ENCODE measurements at places on chromosomes 12 and 14.
A peak's percentile ranks its signal among the peaks of the same experiment; 100 is the strongest.

GRCh38 chr14:50396631-50397389, at the start of gene CDKL1:
Gene CDKL1 (minus strand): TSS chr14:50396881. CDS start chr14:50395868, 1,013 bp downstream.
- DNase-seq, result peak; percentile 83

GRCh38 chr12:58367041-58367440, 425.7 kb downstream of the ATP23 start:
- no peak for DNase-seq

DNA sequence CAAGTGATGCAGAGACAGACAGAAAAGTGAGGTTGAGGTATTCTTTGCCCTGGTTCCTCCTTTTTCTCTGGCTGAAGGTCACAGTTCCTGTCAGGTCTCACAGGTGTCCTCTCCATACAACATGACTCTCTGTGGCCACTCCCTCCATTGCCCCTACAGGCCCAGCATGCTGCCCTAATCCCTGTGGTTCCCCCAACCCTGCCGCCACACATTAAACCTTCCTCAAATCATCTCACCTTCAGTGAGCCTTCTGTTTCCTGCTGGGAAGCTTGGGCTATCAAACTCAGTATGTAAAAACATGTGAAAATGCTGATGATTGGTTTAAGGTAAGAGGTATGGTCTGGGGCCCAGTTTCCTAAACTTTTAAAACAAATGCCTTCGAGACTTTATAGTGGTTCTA, 159.0 kb upstream of the E2F7 start:
- DNase-seq, result no peak

DNA sequence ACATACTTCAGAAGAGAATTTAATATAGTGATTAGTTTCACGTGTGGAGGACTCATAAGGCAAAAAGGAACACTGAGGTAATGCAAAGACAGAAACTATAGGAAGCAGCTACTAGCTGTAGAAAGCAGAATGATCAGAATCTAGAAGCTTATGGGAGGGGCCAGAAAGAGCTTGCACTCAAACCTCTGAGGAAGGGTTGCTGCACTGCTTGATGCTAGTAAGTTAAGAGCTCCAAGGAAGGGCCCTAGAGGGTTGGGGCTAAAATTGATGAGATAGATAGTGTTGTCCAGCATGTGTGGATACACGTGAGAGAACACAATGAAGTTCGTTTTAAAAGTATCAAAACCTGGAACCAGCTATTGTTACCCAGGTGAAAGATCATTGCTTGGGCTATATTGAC, 311.1 kb downstream of the SLC6A15 start:
- no peak for DNase-seq

DNA sequence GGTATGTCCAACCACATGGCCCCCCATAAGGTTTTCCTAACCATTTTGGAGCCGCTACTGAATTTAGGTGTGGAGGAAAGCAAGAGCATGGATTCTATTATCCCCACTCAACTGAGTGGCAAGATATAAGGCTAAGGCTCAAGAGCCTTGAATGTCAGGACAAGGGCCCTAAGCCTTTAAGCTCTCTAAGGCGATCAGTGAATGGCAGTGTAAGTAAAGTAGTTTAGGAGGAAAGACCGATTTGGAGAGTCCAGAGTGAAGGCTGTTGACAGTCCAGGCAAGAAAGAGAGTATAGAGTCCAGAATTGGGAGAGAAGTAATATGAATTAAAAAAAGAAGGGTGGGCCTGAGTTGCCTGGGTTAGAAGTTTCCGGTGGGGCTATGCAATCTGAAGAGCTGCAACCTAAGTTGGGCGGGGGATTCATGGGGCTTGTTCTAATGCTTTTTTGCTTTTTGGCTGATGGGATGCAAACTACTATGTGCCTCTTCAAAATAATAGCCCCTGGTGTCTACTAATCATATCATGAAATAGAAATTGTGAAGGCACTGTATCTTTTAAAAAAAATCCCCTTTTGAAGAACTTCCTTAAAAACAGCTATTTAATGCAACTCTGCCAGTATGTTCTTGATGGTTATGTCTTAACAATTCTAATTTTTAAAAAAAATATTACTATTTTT, at the start of gene SPIC:
TSS of gene SPIC (plus strand) at position 626 of the 676 bp plus-strand sequence. CDS start 1,569 bp downstream, outside the sequence.
- no peak for DNase-seq

DNA sequence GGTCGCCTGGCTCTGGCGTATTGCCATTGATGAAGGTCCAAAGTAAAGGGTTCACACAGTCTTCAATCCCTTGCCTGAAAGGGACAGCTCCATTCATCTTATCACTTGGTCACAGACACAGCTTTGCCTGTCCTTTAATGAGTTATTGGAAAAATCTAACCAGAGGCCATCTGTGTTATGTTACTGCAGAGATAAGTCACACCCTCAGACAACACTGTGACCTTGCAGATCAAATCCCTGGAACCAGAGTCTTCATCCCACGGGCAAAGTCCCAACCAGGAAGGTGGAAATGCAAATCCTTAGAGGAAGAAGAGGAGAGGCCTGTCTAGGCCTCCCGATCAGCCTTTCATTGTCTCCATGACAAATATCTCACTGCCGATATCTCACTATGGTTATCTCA, 68.3 kb upstream of the SCN8A start:
- no peak for DNase-seq

DNA sequence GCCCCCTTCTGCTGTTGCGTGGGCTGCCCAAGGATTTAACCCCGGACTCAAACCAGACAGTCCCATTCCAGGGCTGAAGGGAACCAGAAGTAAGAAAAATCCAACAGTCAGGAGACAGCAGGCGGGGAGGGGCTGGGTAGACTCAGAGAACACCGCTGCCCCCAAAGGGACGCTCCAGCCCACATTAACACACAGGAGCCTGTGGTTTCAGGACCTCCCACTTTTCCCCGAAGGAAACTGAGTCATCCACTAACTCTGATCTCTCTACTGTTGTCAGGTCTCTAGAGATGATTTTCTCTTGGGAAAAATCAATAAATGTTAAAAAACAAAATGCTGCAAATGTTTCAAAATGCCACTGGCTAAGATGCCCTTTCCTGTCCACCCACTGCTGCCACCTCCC, 41.6 kb downstream of the FBXO21 start:
- DNase-seq, result no peak

DNA sequence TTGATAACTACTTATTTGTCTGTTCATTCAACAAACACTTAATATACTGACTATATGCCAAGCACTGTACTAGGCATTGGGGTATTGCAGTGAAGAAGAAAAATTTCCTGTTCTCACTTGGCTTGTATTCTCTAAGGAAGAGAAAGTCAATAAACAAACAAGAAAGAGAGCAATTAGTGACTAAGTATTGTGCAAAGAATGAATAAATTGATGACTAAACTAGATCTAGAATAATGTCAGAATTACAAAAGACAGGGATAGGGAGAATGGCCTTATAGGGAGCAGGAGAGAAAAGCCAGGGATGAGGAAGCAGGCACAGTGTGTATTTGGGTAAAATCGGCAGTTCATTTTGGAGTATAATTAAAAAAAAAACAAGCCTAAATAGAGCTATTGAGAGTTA, 4.2 kb upstream of the LIN7A start:
- no peak for DNase-seq

DNA sequence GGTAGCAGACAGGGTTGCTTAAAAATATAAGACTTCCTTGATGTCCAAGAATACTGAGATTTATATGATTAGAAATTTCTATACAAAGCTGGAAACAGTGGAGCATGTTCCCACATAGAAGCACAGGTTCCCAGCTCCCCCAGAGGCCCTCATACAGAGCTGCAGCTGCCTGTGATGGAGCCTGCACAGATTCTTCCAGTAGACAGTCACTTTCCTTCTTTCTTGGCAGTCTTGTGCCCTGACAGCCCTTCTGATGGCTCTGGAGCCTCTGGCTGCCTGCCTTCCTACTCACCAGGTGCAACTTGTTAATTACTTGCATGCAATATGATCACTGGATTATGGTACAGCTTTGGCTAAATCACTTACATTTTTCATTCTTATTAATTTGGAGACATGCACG, 44.4 kb downstream of the BICD1 start:
- no peak for DNase-seq

GRCh38 chr12:19872621-19873540, 433.6 kb downstream of the AEBP2 start:
- DNase-seq, result no peak

- peak; percentile 93 for DNase-seq
These were observed 77.5 kb downstream of the PHLDA1 start for GRCh38 chr12:75954041-75954440.

- no peak for DNase-seq
These were observed 77.3 kb downstream of the GLT1D1 start for GRCh38 chr12:128930606-128931005.

DNA sequence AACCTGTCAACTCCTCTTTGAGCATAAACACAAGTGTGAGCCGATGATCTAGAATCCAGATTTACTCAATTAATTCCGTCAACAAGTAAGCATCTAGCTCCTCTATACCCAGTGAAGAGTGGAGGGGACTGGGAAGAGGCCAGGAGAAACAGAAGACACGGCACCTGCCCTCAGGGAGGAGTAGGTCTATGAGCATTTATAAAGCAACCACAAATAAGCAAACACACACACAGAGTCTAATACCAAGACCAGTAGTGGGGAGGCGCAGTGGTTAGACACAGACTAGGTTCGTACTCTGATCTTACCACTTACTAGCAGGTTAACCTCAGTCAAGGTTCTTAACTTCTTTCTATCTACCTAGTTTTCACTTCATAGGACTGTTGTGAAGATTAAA, 5.9 kb upstream of the FOXN3 start:
- no peak for DNase-seq

DNA sequence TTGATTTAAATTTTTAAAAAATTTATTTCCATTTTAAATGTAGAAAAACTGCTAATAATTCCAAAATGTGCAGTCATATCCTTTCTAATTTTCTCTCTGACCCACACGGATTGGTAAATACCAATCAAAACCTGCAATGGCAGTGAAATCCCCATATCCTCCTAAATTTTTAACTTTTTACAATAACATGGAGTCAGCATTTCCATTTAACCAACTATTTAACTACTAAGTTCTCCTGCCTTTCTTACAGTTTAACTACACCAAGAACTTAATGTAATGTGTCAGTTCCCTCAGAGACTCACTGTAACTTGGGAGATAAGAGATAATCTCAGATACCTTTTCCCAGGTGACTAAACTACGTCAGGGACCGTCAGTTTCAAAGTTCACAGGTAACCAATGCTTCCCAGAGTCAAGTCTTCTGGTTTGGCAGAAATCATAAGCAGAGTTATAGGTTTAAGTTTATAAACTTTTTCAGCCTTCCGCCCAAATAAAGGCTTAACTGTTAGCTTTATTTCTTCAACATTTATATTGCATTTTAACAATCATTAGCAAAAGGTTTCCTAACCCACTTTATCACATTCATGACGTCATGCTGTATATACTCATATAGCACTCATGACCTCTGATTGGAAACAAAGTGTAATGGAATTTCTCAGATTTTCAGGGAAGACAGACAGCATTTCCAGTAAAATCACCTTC, 7.6 kb downstream of the KRAS start:
- DNase-seq, result peak; percentile 38

DNA sequence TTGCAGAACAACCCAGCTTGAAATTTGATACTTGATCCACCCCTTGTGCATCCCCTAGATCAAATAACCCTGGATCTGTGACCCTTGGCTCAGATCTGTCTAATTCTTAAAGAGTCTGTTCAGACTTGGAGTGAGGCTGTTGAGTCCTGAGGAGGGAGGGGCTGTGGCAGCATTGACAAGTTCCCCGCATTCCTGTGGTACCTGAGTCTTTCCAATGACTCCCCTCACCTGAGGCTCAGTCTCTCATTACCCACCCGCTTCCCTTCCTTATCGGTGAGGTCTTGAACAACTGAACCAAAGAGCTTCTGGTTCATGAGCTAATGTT, 16.1 kb upstream of the HDAC7 start:
- DNase-seq, result no peak

- no peak for DNase-seq
These were observed 336.4 kb upstream of the NAV3 start for GRCh38 chr12:77494296-77494695.

DNA sequence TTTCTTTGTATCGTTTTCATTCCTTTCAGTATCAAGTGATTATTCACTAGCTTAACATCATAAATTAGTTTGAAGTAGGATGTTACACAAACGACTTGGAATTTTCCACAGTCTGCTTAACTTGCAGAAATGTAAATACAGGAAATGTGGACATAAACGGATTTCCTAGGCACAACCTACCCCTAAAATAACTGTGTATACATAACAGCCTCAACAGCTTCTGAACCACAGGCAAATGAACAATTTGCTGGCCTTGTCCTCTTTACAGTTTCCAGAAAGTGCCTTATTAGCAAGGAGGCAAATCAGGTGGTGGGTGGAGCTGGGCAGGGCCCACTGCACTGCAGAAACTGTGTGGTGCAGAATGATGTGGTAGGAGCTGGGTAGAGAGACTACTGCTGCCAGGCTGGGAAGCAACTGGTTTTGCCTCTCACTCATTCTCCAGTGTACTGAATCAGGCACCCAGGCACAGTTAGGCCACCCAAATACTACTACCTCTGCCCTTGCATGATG, 14.1 kb downstream of the DRAM1 start:
- peak; percentile 99 for DNase-seq

GRCh38 chr12:81968421-81968820, 209.3 kb upstream of the PPFIA2 start:
- DNase-seq, result no peak

GRCh38 chr12:32983968-32984367, 87.4 kb upstream of the PKP2 start:
- no peak for DNase-seq

DNA sequence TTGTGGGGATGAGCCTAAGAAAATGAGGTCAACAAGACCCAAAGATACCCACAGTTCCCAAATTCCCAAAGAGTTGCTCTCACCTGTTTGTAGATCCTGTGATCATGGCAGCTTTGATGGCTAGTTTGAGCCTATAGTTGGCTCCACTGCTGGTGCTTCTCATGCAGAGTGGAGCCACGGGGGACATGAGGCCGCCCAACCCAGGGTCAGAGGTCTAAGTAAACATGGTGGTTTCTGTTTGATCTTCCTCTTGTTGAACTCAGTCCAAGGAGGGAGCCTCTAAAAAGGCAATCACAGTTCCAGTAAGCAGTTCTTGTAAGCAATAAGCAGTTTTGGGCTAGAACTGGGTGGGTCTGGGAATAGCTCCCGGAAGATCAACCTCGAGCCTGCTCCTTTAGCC, 125.6 kb upstream of the DHRS4 start:
- peak; percentile 30 for DNase-seq

DNA sequence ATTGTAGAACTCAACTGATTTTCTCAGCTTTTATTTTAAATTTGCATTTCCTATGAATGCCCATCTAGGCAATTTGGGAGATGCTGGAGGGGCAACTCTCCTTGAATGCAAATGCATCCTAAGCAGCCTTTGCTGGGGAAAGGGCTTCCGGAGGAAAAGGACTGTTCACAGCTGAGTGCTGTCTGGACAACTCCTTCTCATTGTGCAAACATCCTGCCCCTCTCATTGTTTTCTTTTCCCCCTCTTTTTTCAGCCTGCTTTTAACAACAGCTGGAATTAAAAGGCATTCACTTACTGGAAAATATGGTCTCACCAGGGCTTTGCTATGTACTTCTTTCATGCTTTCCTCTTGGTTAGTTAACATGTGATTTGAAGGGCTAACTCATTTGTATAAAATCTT, 397.8 kb downstream of the FUT8 start:
- no peak for DNase-seq

GRCh38 chr14:105941226-105942166, 415.1 kb downstream of the TMEM121 start:
- DNase-seq, result no peak

- peak; percentile 55 for DNase-seq
These were observed 51.6 kb downstream of the RESF1 start for GRCh38 chr12:32010631-32011336.

All from fibroblast of villous mesenchyme (primary cell).